ENCODE measurements at places on chromosomes 5 and 9. TPM values are rescaled to one million over a fixed set of nuclear protein-coding genes. Genes with fewer than 3 reads are reported as not detected.

Gene PCDHB7
- total RNA-seq, result 1.6 TPM

DNA sequence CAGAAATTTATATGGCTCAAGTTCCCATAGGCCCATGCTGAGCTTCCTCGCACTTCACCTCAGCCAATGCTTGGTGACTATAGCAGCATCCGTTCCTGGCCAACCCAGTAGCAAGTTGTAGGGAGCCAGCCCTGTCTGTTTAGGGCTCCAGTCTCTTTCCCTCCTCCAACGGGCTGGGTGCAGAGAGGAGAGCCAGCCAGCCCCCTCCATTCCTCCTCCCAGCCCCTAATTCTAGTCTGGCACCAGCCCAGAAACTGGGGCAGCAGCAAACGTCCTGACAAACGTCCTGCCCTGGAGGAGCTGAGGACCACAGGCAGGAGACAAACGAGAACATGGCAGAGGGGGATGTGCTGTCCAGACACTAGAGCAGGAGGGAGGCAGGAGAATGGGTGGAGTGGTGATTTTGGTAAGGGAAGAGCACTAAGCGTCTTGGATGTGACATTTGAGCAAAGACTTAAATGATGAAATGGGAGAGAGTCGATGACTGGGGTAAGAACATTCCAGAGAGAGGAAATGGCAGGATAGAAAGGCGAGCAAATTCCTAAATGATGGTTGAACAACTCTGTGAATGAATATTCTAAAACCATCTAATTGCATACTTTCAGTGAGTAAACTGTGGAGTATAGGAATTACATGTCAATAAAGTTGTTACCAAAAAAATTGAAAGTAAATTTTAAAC, 222.5 kb upstream of the DAPK1 start:
- DNase-seq, result no peak

- no peak for DNase-seq
Observed at GRCh38 chr5:168318240-168318639, 26.8 kb downstream of the WWC1 start.

DNA sequence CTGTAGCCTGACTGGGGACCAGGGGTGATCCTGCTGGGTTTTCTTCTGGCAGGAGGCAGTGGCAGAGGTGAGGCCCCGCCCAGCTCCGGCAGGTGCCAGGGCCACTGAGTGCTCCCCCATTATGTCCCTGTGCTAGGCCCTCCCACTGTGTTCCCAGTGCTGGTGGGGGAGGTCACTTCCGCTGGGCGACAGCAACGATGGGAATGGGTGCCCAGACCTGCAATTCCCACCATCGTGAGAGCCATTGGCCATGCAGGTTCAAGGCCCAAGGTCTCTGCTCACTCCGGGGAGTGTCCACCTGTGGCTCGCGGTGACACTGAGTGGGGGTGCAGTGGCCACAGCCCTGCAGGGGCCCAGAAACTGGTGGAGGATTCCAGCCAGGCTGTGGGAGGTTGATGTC, 98.6 kb downstream of the RXRA start:
- DNase-seq, result no peak

Gene EQTN
- total RNA-seq, result not detected

Gene KCNMB1
- 0.97 TPM for total RNA-seq

- no peak for DNase-seq
Observed at GRCh38 chr5:71973563-71973962, 133.7 kb upstream of the MAP1B start.

- DNase-seq, result no peak
Observed at GRCh38 chr9:132319421-132320110, 35.2 kb downstream of the SETX start.
